ENCODE measurements at places on chromosomes 4 and X.
A peak's percentile ranks its signal among the peaks of the same experiment; 100 is the strongest.

DNA sequence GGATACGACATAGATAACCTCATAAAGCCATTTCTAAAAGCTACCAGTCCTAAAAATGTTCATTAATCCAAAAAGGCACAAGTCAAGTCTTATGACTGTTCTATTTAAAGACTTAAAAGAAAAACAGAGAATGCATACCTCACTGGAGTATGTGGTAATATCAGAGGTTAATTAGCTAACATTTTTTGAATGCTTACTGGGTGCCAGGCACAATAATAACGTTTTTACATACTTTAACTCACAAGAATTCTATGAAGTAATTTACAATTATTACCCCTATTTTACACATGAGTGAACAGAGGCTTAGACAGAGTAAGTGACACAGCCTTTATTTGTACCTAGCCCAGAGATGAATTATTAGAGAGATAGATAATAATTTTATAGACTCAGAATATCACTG, 207.5 kb downstream of the PDGFC start:
- DNase-seq = no peak

GRCh38 chr4:32986236-32986635, 2266.1 kb downstream of the PCDH7 start:
- DNase-seq = no peak

- no peak for DNase-seq
These were observed 16.9 kb upstream of the MED28 start for GRCh38 chr4:17597517-17597916.

DNA sequence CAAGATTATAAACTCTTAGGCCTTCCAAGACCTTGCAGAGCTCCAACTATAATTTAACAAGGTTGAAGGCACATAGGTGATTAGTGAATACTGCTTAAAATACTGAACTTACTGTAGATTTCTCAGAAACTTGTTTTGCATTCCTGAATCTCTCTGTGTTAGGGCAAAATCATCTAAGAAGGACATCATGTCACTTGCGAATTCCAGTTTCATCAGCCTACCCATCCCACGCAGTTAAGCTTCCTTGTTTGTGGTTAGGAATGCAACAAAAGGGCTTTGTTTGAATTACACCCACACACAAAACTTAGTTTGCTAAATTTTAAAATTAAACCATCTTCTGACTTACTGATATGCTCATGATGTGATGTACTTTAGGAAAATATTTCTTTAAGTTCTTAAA, 174.0 kb downstream of the SOWAHB start:
- no peak for DNase-seq

DNA sequence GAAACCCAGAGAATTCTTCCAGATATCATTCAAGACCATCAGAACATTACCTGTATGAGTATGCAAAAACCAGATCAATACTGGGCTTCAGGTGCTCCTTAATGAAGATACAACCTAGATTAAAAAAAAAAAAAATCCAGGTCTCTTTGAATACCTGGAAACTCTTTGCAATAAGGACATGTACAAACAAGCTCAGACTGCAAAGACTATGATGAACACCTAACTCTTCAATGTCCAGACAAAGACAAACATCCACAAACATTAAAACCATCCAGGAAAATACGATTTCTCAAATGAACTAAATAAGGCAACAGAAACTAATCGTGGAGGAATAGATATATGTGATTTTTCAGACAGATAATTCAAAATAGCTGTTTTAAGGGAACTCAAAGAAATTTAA, 38.7 kb downstream of the NLRP2B start:
- no peak for DNase-seq

GRCh38 chrX:155069414-155069813, 1.5 kb downstream of the CMC4 start:
- DNase-seq = no peak

- peak; percentile 37 for DNase-seq
These were observed 32.4 kb downstream of the PRDX4 start for GRCh38 chrX:23699636-23700194.

DNA sequence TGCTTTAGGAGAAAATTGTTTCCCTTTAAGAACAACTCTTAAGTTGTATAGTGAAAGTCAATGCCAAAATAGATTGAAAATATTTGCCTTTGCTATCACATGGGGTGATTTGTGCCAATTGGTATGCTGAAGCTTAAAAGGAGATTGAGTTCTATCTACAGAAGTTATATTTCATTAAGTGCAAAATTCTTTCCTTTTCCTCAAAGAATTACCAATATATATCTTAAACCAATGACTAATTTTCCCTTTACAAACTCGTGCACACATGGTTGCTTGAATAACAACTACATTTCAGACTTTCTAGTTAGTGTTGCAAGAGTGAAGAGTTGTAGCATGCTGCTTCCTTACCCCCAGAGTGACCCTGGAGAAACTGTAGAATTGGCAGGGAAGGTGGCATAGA, 990.0 kb upstream of the PABPC4L start:
- DNase-seq = no peak

DNA sequence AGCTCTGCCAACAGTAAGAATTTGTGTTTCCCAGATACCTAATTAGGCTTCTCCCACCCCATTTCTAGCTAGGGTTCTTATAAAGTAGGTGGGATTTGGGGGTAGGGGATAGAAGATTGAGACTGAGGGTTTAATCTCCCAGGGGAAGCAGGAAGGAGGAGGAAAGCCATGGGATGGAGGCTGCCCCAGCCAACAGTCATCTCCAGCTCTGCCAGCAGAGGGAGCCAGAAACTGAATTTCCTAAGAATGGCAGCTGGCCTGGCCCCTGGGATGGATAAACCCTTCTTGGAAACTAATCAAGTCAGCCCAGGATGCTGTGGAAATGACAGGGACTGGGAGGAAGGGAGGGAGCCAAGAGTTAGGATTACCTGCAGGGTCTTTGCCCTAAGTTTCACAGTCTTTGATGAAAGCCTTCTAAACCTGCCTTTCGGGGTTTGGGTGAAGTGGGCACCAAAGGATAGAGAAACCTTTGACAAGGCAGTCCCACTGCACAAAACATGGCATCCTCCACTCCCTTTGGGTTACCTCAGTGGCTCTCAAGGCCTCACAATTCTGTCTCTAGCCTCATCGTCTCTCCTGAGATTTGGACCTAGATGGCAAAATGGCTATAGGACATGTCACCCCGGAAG, 6.7 kb upstream of the ERCC6L start:
- DNase-seq = peak; percentile 10

- DNase-seq = no peak
These were observed 69.5 kb downstream of the PARM1 start for GRCh38 chr4:75002381-75002780.

DNA sequence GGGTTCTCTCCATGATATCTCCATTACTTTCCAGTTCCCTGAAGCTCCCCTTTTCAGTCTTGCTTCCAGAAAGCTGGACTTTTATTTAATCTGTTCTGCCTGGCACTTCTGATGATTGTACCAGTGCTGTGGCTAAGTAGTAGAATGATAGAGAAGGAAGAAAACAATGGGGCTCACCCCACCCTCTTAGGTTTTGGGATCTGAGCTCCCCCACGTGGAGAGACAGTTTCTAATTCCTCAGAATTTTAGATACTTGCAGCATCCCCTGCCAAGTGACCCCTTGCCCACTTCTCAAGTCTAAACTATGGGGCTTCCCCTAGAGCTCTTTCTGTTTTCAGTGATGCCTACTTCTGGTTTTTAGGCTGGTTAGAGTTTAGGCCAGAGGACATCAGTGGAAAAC, 73.9 kb downstream of the GC start:
- no peak for DNase-seq

DNA sequence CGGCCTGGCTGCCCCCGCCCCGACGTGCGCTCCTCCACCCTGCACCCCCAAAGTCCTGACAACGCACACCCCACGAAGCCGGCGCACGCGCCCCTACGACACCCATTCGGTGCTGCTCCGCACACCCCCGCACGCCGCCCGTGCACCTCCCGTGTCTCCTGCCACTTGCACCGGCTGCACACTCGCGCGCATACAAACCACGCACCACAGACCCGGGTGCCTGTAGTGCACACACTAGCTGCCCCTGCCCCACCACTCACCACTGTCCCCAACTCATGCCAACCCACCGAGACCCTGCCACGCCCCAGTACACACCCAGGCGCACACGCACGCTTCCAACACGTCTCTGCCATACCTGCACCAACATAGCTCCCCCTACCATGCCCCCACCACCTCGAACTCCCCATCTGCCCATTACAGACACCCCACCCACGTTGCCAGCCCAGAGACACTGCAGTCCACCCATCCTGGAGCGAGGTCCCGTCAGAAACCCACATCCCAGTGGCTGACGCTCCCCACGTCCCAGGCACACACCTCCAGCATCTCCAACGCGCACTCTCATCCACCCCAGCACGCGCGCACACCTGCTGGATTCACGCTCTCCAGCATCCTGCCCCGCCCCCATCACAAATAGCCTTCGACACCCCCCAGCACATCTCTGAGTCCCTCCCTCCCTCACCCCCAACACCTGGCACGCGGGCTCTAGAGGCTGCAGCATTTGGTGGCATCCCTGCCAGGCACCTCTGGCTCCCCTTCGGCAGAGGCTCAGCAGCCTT, 4.2 kb upstream of the DUSP9 start:
- no peak for DNase-seq

DNA sequence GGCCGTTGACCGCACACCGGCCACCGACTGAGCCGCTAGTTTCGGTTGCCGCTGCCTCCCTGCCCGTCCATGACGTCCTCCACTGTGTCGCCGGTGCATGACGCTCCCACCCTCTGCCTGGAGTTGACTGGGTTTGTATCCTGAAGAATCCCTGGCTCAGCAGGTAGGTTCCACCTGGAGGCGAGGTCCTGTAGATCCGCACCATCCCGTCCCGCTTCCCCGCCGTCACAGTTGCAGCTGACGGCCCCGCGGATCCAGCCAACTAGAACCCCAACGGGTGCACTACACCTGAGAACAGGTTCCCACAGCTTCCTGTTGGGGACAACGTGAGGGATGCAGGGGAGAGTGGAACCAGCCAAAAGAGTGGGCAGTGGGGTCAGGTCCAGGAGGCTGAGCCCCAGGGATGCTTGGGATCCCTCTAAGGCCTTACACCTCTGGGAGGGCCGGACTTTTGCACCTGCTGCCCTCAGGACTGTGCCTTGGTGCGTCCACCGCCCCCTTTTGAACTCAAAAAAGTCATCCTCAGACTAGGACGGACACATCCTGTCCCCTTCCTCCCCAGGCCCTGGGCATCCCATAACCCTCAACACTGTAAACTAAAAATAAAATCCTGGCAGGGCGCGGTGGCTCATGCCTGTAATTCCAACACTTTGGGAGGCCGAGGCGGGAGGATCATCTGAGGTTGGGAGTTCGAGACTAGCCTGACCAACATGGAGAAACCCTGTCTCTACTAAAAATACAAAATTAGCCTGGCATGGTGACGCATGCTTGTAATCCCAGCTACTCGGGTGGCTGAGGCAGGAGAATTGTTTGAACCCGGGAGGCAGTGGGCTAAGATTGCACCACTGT, 1.1 kb upstream of the SLBP start:
- no peak for DNase-seq

DNA sequence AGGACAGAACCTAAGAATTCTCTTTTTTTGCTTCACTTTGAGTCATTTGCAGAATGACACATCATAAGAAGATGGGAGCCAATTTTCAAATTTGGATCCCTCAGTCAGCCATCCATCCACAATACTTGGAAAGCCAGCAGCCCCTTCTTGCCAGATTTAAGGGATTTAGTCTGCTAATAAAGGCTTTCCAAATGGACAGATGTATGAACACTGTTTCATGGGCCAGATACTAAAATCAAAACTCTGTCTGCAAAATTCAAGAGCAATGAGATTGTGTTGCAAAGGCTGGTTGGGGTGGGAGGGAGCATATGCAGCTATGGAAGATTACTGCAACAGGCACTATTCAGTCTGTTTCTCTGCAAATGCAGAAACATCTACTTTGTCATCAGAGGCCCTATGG, 37.7 kb upstream of the KCNIP4 start:
- no peak for DNase-seq

- DNase-seq = no peak
These were observed 184.0 kb upstream of the AFF2 start for GRCh38 chrX:148316446-148316845.

- DNase-seq = no peak
These were observed 4.2 kb downstream of the MID1 start for GRCh38 chrX:10615931-10616774.

Measured in GDM1 (cell line).